ENCODE measurements at places on chromosomes 3 and 15. TPM values are rescaled to one million over a fixed set of nuclear protein-coding genes. Genes with fewer than 3 reads are reported as not detected.

GRCh38 chr15:99014803-99015697 is 7.5 kb upstream of the PGPEP1L start:
- H3K36me3 ChIP-seq: no peaks in the 10 kb centered on the region
- DNase-seq: no peak
- H3K4me3 ChIP-seq: peak overlapping the region; percentile 51
- peak overlapping the region; percentile 81 for H3K27ac ChIP-seq

GRCh38 chr15:90873488-90873997 is 5.2 kb downstream of the FURIN start:
- no peaks in the 10 kb centered on the region for H3K27me3 ChIP-seq
- H3K4me3 ChIP-seq: peak overlapping the region; percentile 80
- peaks cover 34% of the 10 kb centered on the region for H3K36me3 ChIP-seq
- H3K27ac ChIP-seq: peak overlapping the region; percentile 98
- DNase-seq: no peak

- H3K27me3 ChIP-seq: no peaks in the 10 kb centered on the region
- H3K36me3 ChIP-seq: no peaks in the 10 kb centered on the region
- DNase-seq: no peak
- no peak overlapping the region for H3K27ac ChIP-seq
- H3K4me1 ChIP-seq: no peaks in the 10 kb centered on the region
- no peak overlapping the region for H3K4me3 ChIP-seq
Measured at GRCh38 chr15:28914046-28914445, 28.3 kb downstream of the APBA2 start.

DNA sequence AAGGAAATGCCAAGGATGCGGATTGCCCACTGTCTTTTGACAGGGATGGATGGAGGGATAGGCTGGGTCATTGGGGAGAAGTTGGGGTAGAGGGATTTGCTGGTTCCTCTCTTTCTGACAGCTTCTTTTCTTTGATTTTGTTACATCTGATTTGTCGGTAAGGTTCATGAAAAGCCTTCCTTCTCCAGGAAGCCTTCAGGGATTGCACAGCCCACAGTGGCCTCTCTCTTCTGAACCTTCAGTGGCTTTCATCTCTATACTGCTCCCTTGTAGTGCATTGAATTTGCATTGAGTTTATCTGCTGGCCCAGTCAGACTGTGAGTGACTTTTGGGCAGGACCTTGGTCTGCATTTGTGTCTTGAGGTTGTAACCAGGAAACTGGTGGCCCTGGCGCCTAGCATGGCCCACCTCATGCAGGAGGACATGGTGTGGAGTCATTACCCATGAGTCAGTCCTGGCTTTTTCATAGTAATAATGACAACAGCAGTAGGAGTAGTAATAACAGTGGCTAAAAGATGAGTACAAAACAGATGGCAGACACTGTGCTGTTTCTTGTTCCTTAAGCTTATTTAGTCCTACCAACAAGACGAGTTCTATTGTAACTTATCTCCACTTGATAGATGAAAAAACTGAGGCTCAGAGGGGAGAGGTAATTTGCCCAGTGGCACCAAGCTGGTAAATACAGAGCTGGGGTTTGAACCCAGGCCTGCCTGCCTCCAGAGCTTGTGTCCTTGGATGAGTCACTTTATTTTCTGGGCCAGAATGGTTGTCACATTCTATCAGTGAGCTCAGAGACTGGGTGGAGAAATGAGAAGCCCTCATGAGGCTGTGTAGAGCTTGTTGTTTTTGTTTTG is 28.4 kb downstream of the SMAD6 start:
- no peak overlapping the region for H3K4me3 ChIP-seq
- no peaks in the 10 kb centered on the region for H3K36me3 ChIP-seq
- H3K4me1 ChIP-seq: peaks cover 32% of the 10 kb centered on the region
- peak overlapping the region; percentile 62 for H3K27ac ChIP-seq

DNA sequence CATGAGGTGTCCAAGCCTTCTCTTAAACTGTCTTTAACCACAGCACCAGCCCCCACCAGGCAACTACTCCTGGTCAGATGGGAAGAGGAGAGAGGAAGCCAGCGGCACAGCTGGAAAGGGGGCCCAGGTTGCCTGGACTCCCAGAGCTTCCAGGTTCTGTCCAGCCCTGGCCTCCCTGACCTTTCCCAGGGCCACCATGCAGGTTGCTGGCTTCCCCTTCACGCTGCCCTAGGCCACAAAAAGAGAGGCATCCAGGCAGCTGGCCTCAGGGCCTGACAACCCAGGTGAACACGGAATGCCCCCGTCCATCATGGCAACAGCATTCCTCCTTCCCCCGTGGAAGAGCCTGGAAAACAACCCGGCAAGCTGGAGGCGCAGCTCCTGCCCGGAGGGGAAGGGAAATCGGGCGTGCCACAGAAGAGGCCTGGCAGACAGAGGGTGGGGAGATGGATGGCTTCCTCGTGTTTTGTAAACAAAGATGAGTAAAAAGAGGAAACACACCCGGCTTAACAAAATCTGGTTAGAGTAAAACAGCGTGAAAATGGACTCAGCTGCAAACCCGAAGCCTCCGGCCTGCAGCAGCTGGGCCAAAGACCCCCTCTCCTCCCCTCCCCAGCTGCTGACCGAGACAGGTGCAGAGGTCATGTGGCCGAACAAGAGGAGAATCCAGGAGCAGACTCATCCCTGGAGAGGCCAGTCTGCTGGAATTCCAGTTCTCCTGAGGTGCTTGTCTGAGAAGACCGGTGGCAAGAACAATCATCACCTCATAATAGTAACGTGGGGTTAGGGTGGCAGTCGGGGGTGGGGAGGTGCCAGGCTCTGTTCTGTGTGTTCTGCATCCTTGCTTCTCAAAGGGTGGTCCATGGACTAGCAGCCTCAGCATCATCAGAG is 15.5 kb downstream of the BMF start:
- H3K27ac ChIP-seq: peak overlapping the region; percentile 81
- no peaks in the 10 kb centered on the region for H3K27me3 ChIP-seq
- DNase-seq: no peak

DNA sequence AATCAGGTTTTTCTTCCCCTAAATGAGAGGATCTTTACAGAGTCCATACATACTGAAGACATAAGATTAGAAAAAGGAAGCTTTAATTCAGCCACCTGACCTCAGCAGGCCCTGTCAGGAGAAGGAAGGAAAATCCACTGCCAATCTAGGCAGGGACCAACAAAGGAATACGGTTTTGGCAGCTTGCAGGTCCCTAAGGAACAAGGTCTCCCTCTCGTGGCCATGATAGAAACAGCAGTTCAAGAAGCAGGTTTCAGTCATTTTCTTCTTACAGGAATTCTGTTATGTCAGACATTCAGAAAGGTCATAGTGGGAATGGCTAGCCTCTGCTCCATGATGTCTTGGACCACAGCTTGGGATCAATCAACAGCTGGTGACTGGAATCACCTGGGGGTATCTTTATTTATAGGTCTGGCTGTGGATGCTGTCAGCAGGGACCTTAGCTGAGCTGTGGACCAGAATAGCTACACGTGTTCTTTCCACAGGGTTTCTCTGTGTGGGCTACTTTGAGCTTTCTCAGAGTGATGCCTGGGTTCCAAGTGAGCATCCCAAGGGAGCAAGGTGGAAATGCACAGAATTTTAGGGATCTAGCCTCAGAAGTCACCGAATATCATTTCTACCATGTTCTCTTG is 9.4 kb upstream of the CMSS1 start:
- H3K27me3 ChIP-seq: no peaks in the 10 kb centered on the region
- no peak overlapping the region for H3K4me3 ChIP-seq

GRCh38 chr3:73605412-73605811 is 19.3 kb downstream of the PDZRN3 start:
- H3K4me1 ChIP-seq: peaks cover 54% of the 10 kb centered on the region
- H3K4me3 ChIP-seq: no peak overlapping the region
- H3K27ac ChIP-seq: no peak overlapping the region
- no peaks in the 10 kb centered on the region for H3K36me3 ChIP-seq
- no peak for DNase-seq
- H3K27me3 ChIP-seq: no peaks in the 10 kb centered on the region

Gene ATP10A
- total RNA-seq: 6.0 TPM

Gene SPTBN5
- total RNA-seq: 0.63 TPM

Gene HESX1
- 1.2 TPM for total RNA-seq

Gene NPAP1
- not detected for total RNA-seq

Gene CKMT1A
- total RNA-seq: 1.9 TPM

Measured in right atrium auricular region (tissue), 2 donors.